H9 (cell line): ENCODE measurements at places on chromosomes 2 and 18. TPM values are rescaled to one million over a fixed set of nuclear protein-coding genes. Genes with fewer than 3 reads are reported as not detected.

UGT1A5 gene
- not detected in 2 replicates for total RNA-seq

CDH7 gene
- 0.13 and 0.29 TPM in 2 replicates for total RNA-seq

DNER gene
- 1.0 and 1.1 TPM in 2 replicates for total RNA-seq

FMNL2 gene
- 30.3 and 33.6 TPM in 2 replicates for total RNA-seq

MAP3K19 gene
- not detected in 2 replicates for total RNA-seq

- no peak overlapping the region for H3K4me3 ChIP-seq
Observed at GRCh38 chr2:199710551-199710950, 140.4 kb downstream of the FTCDNL1 start.

- H3K27me3 ChIP-seq: no peaks in the 10 kb centered on the region
- H3K4me1 ChIP-seq: no peaks in the 10 kb centered on the region
- no peak for DNase-seq
- no peaks in the 10 kb centered on the region for H3K36me3 ChIP-seq
- H3K4me3 ChIP-seq: no peak overlapping the region
- H3K27ac ChIP-seq: no peak overlapping the region
Observed at GRCh38 chr2:10768063-10768507, 44.5 kb downstream of the PDIA6 start.

DNA sequence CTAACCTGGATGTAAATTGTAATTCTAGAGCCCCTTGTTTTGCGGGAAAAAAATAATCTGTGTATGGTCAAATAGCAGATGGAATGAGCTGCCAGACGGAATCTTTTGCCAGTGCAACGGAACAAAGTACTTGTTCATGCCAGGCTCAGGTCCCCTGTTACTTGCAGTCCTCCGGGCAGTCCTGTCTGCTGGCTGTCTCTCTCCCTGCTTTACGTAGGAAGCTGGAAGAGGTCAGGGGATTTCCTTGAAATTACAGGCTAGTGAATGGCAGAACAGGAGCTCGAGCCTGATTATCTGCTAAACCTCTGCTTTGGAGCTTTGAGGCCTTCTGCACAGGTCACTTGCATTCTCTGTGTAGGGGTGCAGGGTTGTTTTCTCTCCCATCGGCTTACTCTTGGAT, 54.8 kb downstream of the LRRFIP1 start:
- no peaks in the 10 kb centered on the region for H3K27me3 ChIP-seq
- H3K4me3 ChIP-seq: no peak overlapping the region
- no peaks in the 10 kb centered on the region for H3K4me1 ChIP-seq
- H3K36me3 ChIP-seq: peaks cover 30% of the 10 kb centered on the region

DNA sequence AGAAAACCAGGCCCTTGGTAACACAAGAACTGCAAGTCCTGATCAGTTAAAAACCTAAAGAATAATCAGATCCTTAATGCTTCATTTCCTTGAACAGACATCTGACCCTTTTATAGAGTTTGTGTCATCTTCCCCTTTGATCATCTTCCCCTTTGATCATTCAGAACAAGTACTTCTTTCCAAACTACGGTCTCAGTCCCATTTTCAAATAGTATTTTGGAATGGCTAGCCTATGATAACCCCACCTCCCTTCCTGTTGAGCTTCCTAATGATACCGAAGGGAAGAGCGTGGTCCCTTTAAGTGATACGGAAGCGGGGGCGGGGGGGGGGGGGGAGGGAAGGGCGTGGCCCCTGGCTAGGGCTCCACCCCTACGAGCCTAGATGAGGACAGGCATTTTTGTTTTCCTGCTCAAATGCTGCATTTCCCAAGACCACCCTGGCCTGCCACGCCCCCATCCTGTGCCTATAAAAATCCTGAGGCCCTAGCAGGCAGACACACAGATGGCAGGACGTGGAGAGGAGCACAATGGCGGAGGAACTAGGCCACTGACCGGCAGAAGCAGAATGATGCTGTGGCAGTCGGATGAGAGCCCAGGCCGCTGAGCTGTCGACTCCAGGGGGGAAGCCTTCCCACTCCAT, 24.1 kb upstream of the CHRNA1 start:
- peak overlapping the region; percentile 14; the same call in 1 of the 2 replicates for H3K4me3 ChIP-seq
- H3K27ac ChIP-seq: peak overlapping the region; percentile 69
- peaks cover 20% of the 10 kb centered on the region; the same call in 1 of the 2 replicates for H3K4me1 ChIP-seq
- no peaks in the 10 kb centered on the region for H3K27me3 ChIP-seq

GRCh38 chr18:56065086-56065485, 477.1 kb upstream of the TCF4 start:
- no peak for DNase-seq
- H3K27ac ChIP-seq: no peak overlapping the region
- no peak overlapping the region for H3K4me3 ChIP-seq
- H3K27me3 ChIP-seq: no peaks in the 10 kb centered on the region
- H3K4me1 ChIP-seq: peaks cover 7% of the 10 kb centered on the region

GRCh38 chr18:11553098-11553940, 56.1 kb upstream of the SLC35G4 start:
- H3K27me3 ChIP-seq: no peaks in the 10 kb centered on the region
- peak; percentile 73 for DNase-seq
- no peaks in the 10 kb centered on the region for H3K36me3 ChIP-seq
- no peaks in the 10 kb centered on the region for H3K4me1 ChIP-seq
- no peak overlapping the region for H3K4me3 ChIP-seq
- H3K27ac ChIP-seq: no peak overlapping the region

- H3K27ac ChIP-seq: no peak overlapping the region
- DNase-seq: no peak
- no peaks in the 10 kb centered on the region for H3K27me3 ChIP-seq
- H3K4me3 ChIP-seq: no peak overlapping the region
Observed at GRCh38 chr2:37827911-37828511, 97.1 kb upstream of the RMDN2 start.

GRCh38 chr18:21298351-21298750, 56.3 kb downstream of the GREB1L start:
- no peaks in the 10 kb centered on the region for H3K36me3 ChIP-seq
- DNase-seq: no peak
- H3K27me3 ChIP-seq: no peaks in the 10 kb centered on the region

- no peak overlapping the region for H3K4me3 ChIP-seq
- no peaks in the 10 kb centered on the region for H3K4me1 ChIP-seq
- no peaks in the 10 kb centered on the region for H3K36me3 ChIP-seq
- H3K27me3 ChIP-seq: no peaks in the 10 kb centered on the region
- no peak overlapping the region for H3K27ac ChIP-seq
Observed at GRCh38 chr2:191696001-191696400, 18.1 kb downstream of the NABP1 start.

DNA sequence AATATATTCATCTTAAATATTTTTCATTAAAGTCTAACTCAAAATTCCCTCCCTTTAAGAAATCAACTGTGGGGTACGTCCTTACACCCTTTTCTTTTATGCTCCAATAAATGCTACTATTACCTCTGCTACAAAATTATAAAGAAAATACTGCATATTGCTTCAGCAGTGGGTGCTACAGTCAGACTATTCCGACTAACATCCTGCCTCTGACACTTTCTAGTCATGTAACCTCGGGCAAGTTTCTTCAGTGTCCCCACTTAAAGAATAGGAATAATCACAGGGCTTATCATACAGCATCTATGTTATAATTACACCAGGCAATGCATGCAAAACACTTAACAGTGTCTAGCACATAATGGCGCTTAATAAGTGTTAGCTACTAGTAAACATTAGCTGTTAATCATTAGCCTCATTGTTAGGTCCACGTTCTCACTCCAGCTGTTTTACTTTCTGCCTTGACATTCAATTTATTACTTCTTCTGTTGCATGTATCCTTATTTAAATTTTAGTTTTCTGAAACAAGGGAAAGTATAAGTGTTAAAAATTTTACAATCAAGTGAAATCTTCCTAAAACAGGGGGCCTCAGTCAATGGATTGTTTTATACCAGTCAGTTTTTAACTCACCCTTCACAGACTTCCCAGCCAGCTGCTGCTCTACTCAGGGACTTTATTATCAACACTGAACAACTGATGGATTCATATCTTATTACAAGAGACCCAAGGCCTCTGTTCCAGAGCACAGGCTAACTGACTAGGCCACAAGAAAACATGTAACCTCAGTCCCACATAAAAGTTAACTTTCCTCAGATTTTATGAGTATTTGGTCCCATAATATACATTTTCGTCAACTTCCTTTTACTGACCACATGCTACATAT, 54.0 kb downstream of the CLASP1 start:
- H3K27me3 ChIP-seq: no peaks in the 10 kb centered on the region
- DNase-seq: no peak
- H3K27ac ChIP-seq: no peak overlapping the region
- peaks cover 3% of the 10 kb centered on the region for H3K36me3 ChIP-seq

DNA sequence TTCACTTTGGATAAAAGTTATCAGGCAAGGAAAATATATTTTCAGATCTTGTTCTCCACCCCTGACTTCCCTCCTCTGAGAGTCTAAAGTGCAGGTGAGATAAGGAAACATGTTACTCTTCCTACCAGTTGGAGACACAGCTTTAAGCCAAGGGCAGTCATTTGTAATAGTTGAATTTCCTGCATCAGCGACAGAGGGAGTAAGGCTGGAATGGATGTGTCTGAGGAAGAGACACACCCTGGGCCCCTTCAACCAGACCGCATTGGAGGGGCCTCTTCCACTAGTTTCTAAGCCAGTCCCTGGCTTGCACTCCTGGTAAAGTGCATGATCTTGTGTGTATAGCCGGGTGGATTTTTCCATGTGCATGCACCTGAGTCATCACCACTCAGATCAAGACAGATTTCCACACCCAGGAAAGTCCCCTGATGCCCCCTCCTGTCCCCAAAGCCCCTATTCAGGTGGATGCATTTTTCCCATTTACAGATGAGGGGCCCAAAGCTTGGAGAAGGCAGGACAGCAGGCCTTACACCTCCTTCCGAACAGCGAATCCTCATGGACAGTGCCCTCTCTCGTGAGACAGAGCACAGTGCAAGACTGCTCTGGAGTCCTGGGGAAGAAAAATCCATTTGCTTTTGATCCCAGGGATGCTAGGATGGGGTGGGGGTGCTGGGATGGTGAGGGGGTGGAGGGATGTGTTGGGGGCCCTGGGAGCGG, 66.7 kb upstream of the SH3RF3 start:
- no peaks in the 10 kb centered on the region for H3K27me3 ChIP-seq
- no peak overlapping the region for H3K27ac ChIP-seq
- H3K4me3 ChIP-seq: no peak overlapping the region
- no peaks in the 10 kb centered on the region for H3K4me1 ChIP-seq

DNA sequence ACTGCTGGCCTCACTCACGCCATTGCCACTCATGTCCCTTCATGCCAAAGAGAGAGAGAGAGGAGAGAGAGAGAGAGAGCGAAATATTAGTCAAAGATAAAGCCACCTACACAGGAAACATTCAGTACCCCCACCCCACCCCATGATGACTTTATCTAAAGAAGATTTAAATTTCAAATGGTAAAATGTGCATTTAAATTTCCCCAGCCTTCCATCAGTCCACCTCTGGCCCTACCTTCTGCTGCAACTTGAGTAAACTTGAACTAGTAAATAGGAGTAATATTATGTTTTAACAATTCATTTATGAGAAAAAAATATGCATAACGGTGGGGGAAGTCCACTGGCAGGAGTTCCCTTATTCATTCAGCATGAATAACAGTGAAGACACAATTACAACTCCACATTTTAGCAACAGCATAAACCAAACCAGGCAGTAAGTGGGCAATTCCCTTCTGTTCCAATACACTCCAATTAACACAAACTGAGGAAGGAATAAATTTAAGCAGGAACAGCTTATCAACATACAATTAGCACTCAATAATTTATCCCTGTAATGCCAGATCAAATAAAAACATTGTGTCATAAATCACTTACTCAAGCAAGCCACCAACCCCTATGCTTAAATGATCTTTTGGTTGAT, 264.2 kb downstream of the LNPK start:
- no peak overlapping the region for H3K27ac ChIP-seq
- DNase-seq: no peak
- H3K4me3 ChIP-seq: no peak overlapping the region

GRCh38 chr18:74503137-74503536, 7.0 kb downstream of the CNDP2 start:
- no peak overlapping the region for H3K27ac ChIP-seq
- H3K4me3 ChIP-seq: no peak overlapping the region
- DNase-seq: peak; percentile 1
- H3K4me1 ChIP-seq: peaks cover 3% of the 10 kb centered on the region; the same call in 1 of the 2 replicates
- peaks cover 75% of the 10 kb centered on the region for H3K36me3 ChIP-seq

DNA sequence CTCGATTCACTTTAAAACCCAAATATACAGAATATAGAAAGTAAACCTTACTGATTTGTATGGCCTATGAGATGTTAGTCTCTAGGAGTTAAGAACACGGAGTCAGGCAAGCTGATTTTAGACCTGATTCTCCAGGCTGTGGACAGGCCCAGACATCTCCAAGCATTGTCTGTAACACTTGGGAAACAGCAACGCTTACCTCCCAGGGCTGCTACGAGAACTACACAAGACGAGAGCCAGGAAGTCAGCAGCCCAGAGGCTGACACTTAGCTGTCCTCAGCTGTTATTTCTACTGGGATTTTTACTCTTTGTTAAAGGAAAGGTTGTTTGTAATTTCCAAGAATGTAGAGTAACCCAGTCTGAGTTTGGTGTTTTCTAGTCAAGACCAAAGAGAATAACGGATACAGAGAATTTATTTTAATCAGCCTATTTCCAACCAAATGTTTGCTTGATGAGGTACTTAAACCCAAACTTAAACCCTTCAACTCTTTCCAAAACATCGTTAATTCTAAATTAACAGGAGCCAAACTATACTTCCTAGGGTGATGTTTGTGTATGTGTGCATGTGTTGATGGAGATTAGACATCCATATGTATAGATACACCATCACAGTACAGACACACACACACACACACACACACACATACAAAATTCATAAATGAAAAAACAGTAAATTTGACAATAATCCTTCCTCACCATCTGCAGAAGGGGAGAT, 123.4 kb downstream of the LAMA1 start:
- H3K4me3 ChIP-seq: no peak overlapping the region
- peaks cover 19% of the 10 kb centered on the region; the same call in 1 of the 3 replicates for H3K36me3 ChIP-seq
- DNase-seq: no peak
- no peak overlapping the region for H3K27ac ChIP-seq

- peak overlapping the region; percentile 0 for H3K27ac ChIP-seq
- peak overlapping the region; percentile 4; the same call in 2 of the 3 replicates for H3K4me3 ChIP-seq
- H3K4me1 ChIP-seq: peaks cover 9% of the 10 kb centered on the region; the same call in 1 of the 2 replicates
- no peak for DNase-seq
Observed at GRCh38 chr2:162002623-162003235, 71.3 kb downstream of the DPP4 start.

DNA sequence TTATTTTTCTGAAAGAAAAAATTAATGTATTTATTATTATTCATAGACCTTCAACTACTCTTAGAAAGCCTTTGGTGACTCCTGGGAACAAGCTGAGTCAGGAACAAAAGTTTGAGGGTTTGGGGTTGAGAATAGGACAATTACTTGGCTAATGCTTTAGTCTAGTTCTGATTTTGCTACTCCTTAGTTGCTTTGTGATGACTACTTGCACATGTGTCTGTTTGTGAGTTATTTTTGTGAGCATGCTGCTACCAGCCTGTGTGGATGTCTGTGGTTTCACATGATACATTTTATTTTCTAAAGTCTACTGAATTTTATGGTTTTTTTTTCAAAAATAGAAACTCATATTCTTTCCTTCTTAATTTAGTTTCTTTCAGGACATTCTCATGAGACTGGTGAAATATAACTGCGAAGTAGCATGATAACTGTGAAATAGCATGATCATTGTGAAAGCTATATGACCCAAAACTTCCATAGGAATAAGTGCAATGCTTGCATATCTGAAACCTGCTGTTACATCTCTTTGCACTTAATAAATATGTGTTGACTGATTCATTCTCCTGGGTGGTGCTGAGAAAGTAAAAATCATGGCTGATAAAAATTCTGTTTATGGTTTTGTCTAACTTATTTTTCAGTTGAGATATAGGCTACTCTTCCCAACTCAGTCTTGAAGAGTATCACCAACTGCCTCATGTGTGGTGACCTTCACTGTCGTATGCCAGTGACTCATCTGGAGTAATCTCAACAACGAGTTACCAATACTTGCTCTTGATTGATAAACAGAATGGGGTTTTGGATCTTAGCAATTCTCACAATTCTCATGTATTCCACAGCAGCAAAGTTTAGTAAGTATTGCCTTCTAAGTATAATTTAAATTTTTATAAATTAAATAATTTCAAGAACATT, 17.9 kb upstream of the IL18R1 start:
- no peak overlapping the region for H3K4me3 ChIP-seq
- no peaks in the 10 kb centered on the region for H3K36me3 ChIP-seq
- no peak overlapping the region for H3K27ac ChIP-seq
- DNase-seq: no peak
